ENCODE measurements at places on chromosomes 1 and 21. TPM values are rescaled to one million over a fixed set of nuclear protein-coding genes. Genes with fewer than 3 reads are reported as not detected.

GRCh38 chr1:228347181-228347580 lies 59.5 kb downstream of the TRIM11 start:
- no peak overlapping the region for H3K4me3 ChIP-seq
- H3K27me3 ChIP-seq, result peaks cover 2% of the 10 kb centered on the region
- H3K27ac ChIP-seq, result no peak overlapping the region
- no peaks in the 10 kb centered on the region for H3K4me1 ChIP-seq
- DNase-seq, result no peak

GRCh38 chr1:172902861-172903381 lies 147.8 kb downstream of the TNFSF18 start:
- DNase-seq, result peak; percentile 92
- H3K4me1 ChIP-seq, result peaks cover 17% of the 10 kb centered on the region
- H3K27me3 ChIP-seq, result no peaks in the 10 kb centered on the region
- no peak overlapping the region for H3K4me3 ChIP-seq
- H3K36me3 ChIP-seq, result no peaks in the 10 kb centered on the region
- H3K27ac ChIP-seq, result peak overlapping the region; percentile 89

DNA sequence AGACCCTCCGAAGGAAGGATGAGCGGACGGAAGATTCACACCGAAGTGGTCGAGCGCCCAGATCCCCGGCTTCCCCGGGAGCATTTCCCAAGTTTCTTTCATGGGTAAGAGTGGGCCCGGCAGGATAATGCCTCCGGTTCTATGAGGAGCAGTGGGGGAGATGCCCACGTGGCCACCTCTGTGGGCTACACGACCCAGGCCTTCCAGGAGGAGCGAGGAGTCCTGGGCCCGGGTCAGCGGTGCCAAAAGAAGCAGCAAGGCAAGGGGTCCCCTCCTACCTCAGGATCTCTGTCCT lies 7.9 kb upstream of the NBPF11 start:
- no peak overlapping the region for H3K27ac ChIP-seq
- H3K4me3 ChIP-seq, result no peak overlapping the region
- H3K4me1 ChIP-seq, result no peaks in the 10 kb centered on the region
- no peaks in the 10 kb centered on the region for H3K36me3 ChIP-seq

DNA sequence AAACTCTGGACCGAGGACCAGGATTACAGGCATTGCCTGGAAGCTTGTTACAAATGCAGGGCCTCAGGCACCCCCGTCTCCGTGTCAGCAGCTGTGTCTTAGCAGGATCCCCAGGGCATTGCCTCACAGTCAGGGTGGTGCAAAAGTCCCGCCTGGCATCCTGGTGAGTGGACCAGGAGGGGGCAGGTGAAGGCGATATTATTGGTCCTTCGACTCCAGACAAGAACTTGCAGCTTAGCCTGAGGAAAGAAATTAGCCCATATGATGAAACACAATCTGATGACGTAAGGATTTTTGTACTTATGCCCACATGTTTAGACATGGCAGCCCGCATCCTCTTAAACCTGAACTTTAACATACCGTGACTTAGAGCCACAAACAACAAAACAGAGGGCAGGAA lies 40.8 kb downstream of the RSPH1 start:
- H3K36me3 ChIP-seq, result no peaks in the 10 kb centered on the region
- no peak overlapping the region for H3K27ac ChIP-seq
- no peak overlapping the region for H3K4me3 ChIP-seq
- no peak for DNase-seq
- H3K4me1 ChIP-seq, result no peaks in the 10 kb centered on the region

GRCh38 chr1:66452162-66452561 lies 81.8 kb upstream of the SGIP1 start:
- no peaks in the 10 kb centered on the region for H3K27me3 ChIP-seq
- no peaks in the 10 kb centered on the region for H3K36me3 ChIP-seq
- no peak overlapping the region for H3K4me3 ChIP-seq
- no peak for DNase-seq
- no peak overlapping the region for H3K27ac ChIP-seq
- H3K4me1 ChIP-seq, result peaks cover 2% of the 10 kb centered on the region

GRCh38 chr21:32333953-32334673 lies 35.5 kb downstream of the MRAP start:
- H3K36me3 ChIP-seq, result peaks cover 57% of the 10 kb centered on the region
- no peak overlapping the region for H3K4me3 ChIP-seq
- no peak for DNase-seq
- H3K27ac ChIP-seq, result no peak overlapping the region
- no peaks in the 10 kb centered on the region for H3K27me3 ChIP-seq

GRCh38 chr21:27493542-27493941 lies 526.7 kb upstream of the ADAMTS5 start:
- no peaks in the 10 kb centered on the region for H3K36me3 ChIP-seq
- H3K4me3 ChIP-seq, result no peak overlapping the region
- DNase-seq, result no peak
- no peaks in the 10 kb centered on the region for H3K27me3 ChIP-seq

GRCh38 chr21:45228171-45228641 lies 59.5 kb downstream of the POFUT2 start:
- peak; percentile 99 for DNase-seq
- H3K4me1 ChIP-seq, result peaks cover 23% of the 10 kb centered on the region
- no peaks in the 10 kb centered on the region for H3K27me3 ChIP-seq

GRCh38 chr1:184866991-184867788 lies 107.1 kb downstream of the NIBAN1 start:
- no peaks in the 10 kb centered on the region for H3K36me3 ChIP-seq
- no peaks in the 10 kb centered on the region for H3K27me3 ChIP-seq
- DNase-seq, result peak; percentile 96
- H3K4me3 ChIP-seq, result no peak overlapping the region

DNA sequence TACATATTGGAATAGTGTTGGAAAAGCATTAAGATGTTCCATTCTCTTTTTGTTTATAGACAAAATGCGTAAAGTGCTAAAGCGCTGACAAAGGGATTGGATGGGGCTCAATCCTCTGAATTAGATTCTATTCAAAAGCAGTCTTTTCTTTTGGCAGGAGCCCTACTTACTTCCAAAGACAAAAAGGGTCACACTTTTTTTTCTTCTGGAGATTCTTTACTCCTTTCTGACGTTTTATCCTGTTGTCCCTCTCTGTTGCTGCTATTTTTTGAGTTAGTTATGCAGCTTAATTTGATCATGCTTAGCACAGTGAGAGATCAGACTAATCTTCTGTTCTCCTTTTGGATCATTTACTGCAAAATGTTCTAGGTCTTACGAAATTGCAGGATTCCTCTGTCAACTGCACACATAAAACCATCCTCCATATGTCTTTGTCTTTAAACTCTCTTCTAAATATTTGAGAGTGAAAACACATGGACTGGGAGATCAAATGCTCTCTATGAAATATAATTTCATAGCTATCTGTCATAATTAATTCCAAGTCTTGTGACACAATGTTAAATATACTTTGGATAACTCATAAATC lies 656.4 kb upstream of the ADGRL2 start:
- H3K36me3 ChIP-seq, result no peaks in the 10 kb centered on the region
- DNase-seq, result no peak
- no peak overlapping the region for H3K4me3 ChIP-seq
- no peak overlapping the region for H3K27ac ChIP-seq
- H3K27me3 ChIP-seq, result no peaks in the 10 kb centered on the region

GRCh38 chr1:171195767-171196166 lies 10.7 kb downstream of the FMO2 start:
- no peak for DNase-seq
- H3K36me3 ChIP-seq, result no peaks in the 10 kb centered on the region
- no peak overlapping the region for H3K4me3 ChIP-seq
- H3K4me1 ChIP-seq, result no peaks in the 10 kb centered on the region
- H3K27me3 ChIP-seq, result no peaks in the 10 kb centered on the region

DNA sequence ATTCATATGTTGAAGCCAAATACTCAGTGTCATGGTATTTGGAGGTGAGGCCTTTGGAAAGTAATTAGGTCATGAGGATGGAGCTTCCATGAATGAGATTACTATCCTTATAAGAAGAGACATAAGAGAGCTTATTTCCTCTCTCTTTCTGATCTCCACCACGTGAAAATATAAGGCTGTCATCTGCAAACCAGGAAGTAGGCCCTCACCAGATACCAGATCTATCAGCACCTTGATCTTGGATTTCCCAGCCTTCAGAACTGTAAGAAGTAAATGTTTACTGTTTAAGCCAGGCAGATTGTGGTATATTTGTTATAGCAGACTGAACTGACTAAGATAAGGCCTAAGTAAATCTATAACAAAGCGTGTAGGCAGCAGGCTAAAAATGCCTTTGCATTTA lies 25.3 kb downstream of the RBM11 start:
- no peak overlapping the region for H3K27ac ChIP-seq
- H3K27me3 ChIP-seq, result no peaks in the 10 kb centered on the region
- no peaks in the 10 kb centered on the region for H3K4me1 ChIP-seq
- DNase-seq, result no peak

- peaks cover 35% of the 10 kb centered on the region for H3K4me1 ChIP-seq
- no peak overlapping the region for H3K4me3 ChIP-seq
- H3K36me3 ChIP-seq, result peaks cover 10% of the 10 kb centered on the region
- H3K27me3 ChIP-seq, result no peaks in the 10 kb centered on the region
- peak overlapping the region; percentile 89 for H3K27ac ChIP-seq
Measured at GRCh38 chr1:111190931-111191451, 9.5 kb downstream of the DENND2D start.

DNA sequence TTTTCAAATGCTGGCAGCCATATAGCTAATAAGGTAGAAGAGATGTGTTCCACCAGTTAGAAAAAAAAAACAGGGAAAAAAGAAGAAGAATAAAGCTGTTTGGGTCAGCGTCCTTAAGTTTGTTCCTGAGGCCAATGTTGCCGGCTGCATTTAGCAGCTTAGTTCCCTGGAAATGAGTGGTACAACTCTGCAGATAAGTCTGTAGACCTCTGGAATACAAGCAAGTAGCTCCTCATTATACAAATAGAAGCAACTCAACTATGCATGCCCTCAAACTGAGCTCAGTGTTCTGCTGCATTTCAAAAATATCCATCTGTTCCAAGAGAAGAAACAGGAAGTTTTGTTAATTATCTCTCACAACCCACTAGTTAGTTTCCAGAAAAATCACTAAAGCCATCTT lies 181.2 kb upstream of the PKN2 start:
- H3K36me3 ChIP-seq, result no peaks in the 10 kb centered on the region
- H3K4me1 ChIP-seq, result no peaks in the 10 kb centered on the region
- no peak for DNase-seq
- no peak overlapping the region for H3K27ac ChIP-seq

DNA sequence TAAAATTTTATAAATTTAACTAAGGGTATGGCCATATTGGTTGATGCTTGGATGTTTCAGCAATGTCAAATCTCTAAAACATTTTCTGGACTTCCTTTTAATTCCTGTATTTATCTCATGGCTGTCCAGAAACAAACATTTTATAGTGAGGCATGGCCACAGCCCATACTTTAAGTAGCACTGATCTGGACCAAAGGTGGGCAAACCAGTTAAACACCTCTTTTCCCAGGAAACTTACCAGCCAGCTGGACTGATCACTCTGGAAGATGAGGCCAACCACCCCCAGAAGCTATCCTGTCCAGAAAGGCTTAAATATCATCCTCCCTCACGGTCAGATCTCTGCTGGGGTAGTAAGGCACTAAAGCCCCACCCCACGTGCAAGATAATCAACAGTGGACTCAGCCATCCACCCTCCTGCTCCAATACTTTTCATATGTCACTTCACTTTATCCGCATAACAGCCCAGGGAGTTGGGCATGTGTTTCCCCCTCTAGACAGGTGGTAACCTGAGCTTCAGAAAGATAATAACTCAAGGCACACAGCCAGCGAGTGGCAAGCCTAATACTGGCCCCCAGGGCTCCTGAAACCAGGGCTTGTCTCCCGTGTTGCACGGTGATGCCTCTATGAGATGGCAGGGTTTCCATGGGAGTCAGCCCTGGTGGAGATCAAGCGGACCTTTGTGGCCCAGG lies 120.5 kb upstream of the NGF start:
- no peaks in the 10 kb centered on the region for H3K27me3 ChIP-seq
- H3K4me3 ChIP-seq, result no peak overlapping the region
- H3K36me3 ChIP-seq, result no peaks in the 10 kb centered on the region
- no peak overlapping the region for H3K27ac ChIP-seq
- H3K4me1 ChIP-seq, result peaks cover 16% of the 10 kb centered on the region
- DNase-seq, result no peak

GRCh38 chr21:32733356-32733755 lies 5.5 kb upstream of the SYNJ1 start:
- no peaks in the 10 kb centered on the region for H3K27me3 ChIP-seq
- no peak for DNase-seq
- no peak overlapping the region for H3K27ac ChIP-seq
- H3K36me3 ChIP-seq, result peaks cover 9% of the 10 kb centered on the region
- no peaks in the 10 kb centered on the region for H3K4me1 ChIP-seq

DNA sequence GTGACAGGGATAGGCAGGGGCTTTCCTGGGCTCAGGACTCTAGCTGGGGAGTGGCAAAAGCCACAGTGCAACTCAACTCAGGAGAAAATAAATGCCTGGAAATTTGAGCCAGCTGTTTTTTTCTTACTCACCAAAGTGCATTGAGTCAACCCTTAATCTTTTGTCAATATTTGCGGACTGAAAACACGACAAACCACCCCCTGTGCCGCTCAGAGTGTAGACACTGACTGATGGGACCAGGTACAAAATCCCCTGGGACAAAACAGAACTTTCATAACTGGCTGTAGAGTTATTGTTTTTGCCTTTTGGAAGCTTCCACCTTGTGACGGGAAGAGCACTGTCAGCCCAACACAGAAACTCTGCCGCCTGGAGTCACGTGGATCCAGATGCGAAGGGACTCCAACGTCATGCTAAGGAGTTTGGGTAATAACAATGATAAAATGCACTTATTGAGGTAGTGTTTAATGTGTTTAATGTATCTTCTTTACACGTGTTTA lies 164.6 kb downstream of the PLPP3 start:
- H3K27me3 ChIP-seq, result no peaks in the 10 kb centered on the region
- H3K27ac ChIP-seq, result no peak overlapping the region
- no peaks in the 10 kb centered on the region for H3K36me3 ChIP-seq
- no peak for DNase-seq
- H3K4me3 ChIP-seq, result no peak overlapping the region

GRCh38 chr1:201694608-201695335 lies 134.2 kb upstream of the IPO9 start:
- peaks cover 37% of the 10 kb centered on the region for H3K4me1 ChIP-seq
- H3K27ac ChIP-seq, result no peak overlapping the region
- H3K4me3 ChIP-seq, result no peak overlapping the region

- DNase-seq, result no peak
- no peak overlapping the region for H3K27ac ChIP-seq
- H3K4me3 ChIP-seq, result no peak overlapping the region
- H3K4me1 ChIP-seq, result peaks cover 19% of the 10 kb centered on the region
Measured at GRCh38 chr1:228898582-228898992, 163.3 kb downstream of the RHOU start.

Gene RUNX3
- not detected for total RNA-seq

Gene ERICH3
- not detected for total RNA-seq

Gene TNNT2
- total RNA-seq, result 0.56 TPM

Gene SNIP1
- 11.3 TPM for total RNA-seq

Gene SYCP1
- total RNA-seq, result not detected

Gene CELA2B
- total RNA-seq, result not detected

Gene ROR1
- 10.0 TPM for total RNA-seq

Gene PADI1
- total RNA-seq, result not detected

Gene SHE
- not detected for total RNA-seq

Gene PLCH2
- 0.28 TPM for total RNA-seq

Data from IMR-90 (cell line).